ENCODE measurements at places on chromosomes 11 and 22. TPM values are rescaled to one million over a fixed set of nuclear protein-coding genes. Genes with fewer than 3 reads are reported as not detected.

The BEST1 gene
- total RNA-seq = 0.89 TPM

- H3K27ac ChIP-seq = no peak overlapping the region
- H3K4me1 ChIP-seq = no peaks in the 10 kb centered on the region
- no peaks in the 10 kb centered on the region for H3K27me3 ChIP-seq
- H3K36me3 ChIP-seq = no peaks in the 10 kb centered on the region
- H3K4me3 ChIP-seq = no peak overlapping the region
Measured at GRCh38 chr22:44956840-44957767, 52.7 kb downstream of the PHF21B start.

The GLYATL2 gene
- total RNA-seq = not detected

GRCh38 chr11:465896-466530 is 15.9 kb downstream of the PTDSS2 start:
- DNase-seq = no peak
- H3K27me3 ChIP-seq = no peaks in the 10 kb centered on the region
- H3K36me3 ChIP-seq = no peaks in the 10 kb centered on the region
- no peak overlapping the region for H3K4me3 ChIP-seq

GRCh38 chr11:36012979-36013378 is 69.1 kb downstream of the LDLRAD3 start:
- peaks cover 3% of the 10 kb centered on the region for H3K4me1 ChIP-seq
- H3K27me3 ChIP-seq = no peaks in the 10 kb centered on the region
- DNase-seq = no peak
- H3K36me3 ChIP-seq = no peaks in the 10 kb centered on the region
- H3K27ac ChIP-seq = no peak overlapping the region

- no peaks in the 10 kb centered on the region for H3K27me3 ChIP-seq
- no peaks in the 10 kb centered on the region for H3K36me3 ChIP-seq
- H3K4me3 ChIP-seq = no peak overlapping the region
- H3K4me1 ChIP-seq = no peaks in the 10 kb centered on the region
Measured at GRCh38 chr11:72553706-72554105, 119.4 kb upstream of the CLPB start.

GRCh38 chr11:64458997-64459396 is 100.0 kb downstream of the RPS6KA4 start:
- H3K27ac ChIP-seq = no peak overlapping the region
- H3K4me3 ChIP-seq = no peak overlapping the region
- H3K27me3 ChIP-seq = no peaks in the 10 kb centered on the region
- no peaks in the 10 kb centered on the region for H3K4me1 ChIP-seq

DNA sequence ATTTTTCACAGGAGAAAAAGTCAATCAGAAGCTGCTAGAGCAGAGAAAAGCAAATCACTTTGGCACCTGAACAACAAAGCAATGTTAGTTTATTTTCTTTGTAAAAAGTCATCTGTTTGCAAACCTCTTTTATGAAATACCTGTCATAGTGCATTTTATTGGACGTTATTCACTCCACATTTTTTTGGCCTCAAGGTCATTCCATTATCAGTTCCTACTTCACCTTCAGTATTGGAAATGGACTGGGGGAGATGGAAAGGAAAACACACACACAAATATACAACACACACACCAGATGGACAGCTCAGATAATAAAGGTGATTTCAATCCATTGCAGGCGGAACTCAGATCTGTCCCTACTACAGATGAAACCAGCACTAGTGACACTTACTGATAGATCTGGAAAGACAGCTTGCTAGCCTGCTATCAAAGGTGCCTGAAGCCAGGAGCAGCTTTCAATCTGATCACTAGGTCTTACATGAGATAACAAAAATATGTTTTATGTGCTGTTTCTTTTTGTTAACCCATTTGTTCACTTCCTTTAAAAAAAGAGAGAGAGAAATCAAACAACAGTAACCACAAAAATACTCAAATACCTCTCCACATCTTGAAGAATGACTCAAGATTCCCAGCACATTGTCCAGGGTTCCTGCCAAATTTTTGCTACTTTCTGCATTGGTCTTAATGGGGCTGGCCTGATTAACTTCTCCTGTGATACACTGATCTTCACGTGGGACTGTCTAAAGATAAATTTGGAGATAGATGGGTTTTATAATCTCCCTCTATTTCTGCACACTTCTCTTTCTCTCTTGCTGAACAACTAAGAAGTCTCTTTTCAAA is 844.3 kb upstream of the TENM4 start:
- no peak overlapping the region for H3K4me3 ChIP-seq
- H3K36me3 ChIP-seq = no peaks in the 10 kb centered on the region
- no peaks in the 10 kb centered on the region for H3K27me3 ChIP-seq
- DNase-seq = no peak

DNA sequence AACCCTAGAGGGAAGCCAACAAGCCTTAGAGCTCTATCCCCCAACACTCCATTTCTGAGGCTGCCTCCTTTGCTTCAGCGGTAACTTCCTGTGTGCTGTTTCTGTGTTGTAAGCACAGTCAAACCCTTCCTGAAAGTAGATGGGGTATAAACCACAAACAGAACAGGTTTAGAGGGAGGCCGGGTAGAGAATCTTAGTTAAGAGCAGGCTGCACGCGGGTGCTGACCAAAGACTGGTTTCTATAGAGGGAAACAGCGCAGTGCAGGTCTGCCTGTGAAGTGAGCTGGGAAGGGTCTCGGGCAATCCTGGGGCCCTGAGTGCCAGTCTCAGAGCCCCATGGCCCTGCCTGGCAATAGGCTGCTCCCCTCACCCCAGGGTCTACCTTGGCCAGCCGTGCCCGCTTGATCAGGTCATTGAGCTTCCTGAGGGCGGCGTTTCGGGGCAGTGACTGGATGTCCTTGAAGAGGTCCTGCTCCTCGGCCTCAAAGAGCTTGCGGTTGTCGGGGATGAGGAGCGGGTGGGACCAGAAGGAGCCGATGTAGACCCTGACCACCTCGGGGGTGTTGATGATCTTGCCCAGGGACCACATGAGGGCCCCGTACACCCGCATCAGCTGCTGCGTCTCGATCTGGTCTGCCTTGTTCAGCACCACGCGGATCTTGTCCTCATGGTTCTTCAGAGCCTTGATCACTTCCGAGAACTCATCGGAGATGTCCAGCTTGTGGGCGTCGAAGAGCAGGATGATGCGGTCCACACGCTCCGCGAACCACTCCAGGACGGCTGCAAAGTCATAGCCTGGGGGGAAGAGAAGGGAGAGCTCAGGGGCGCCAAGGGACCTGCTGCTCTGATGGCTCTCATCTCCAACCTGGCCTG is 15.3 kb upstream of the CDC42BPG start:
- H3K36me3 ChIP-seq = no peaks in the 10 kb centered on the region
- H3K27ac ChIP-seq = no peak overlapping the region
- DNase-seq = peak; percentile 66
- no peaks in the 10 kb centered on the region for H3K27me3 ChIP-seq
- H3K4me1 ChIP-seq = peaks cover 12% of the 10 kb centered on the region

GRCh38 chr22:43269246-43269645 is 73.9 kb downstream of the SCUBE1 start:
- no peak overlapping the region for H3K27ac ChIP-seq
- no peaks in the 10 kb centered on the region for H3K36me3 ChIP-seq
- no peaks in the 10 kb centered on the region for H3K27me3 ChIP-seq
- DNase-seq = no peak

GRCh38 chr11:62505059-62505439 is 41.6 kb downstream of the AHNAK start:
- no peak for DNase-seq
- no peaks in the 10 kb centered on the region for H3K36me3 ChIP-seq
- peaks cover 3% of the 10 kb centered on the region for H3K27me3 ChIP-seq
- H3K4me3 ChIP-seq = peak overlapping the region; percentile 20
- no peak overlapping the region for H3K27ac ChIP-seq

DNA sequence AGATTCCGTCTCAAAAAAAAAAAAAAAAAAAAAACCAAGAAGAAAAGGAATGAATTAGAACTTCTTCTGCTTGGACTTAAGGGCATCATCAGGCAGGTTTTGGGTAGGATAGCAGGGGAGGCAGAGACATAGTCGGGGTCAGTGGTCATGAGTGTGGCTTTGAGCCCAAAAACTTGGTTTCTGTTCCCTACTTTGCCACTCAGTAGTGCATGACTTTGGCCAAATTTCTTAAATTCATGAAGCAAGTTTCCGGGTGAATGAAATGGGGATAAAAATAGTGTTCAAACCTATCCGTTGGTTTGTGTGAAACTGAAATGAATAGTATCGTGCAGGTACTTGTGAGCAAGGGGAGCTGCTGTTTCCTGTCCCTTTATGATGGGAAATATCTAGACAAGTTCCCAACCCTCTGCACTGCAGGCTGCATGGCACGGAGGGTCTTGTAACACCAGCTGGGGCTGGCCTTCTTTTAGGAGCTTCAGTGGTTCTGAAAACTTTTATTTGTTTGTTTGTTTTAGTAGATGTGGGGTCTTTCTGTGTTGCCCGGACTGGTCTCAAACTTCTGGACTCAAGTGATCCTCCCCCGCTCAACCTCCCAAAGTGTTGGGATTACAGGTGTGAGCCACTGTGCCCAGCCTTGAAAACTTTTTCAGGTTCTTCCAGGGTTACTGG is 18.4 kb downstream of the NEAT1 start:
- DNase-seq = no peak
- peaks cover 23% of the 10 kb centered on the region for H3K4me1 ChIP-seq
- H3K4me3 ChIP-seq = no peak overlapping the region
- H3K27ac ChIP-seq = no peak overlapping the region
- H3K36me3 ChIP-seq = peaks cover 66% of the 10 kb centered on the region
- no peaks in the 10 kb centered on the region for H3K27me3 ChIP-seq

The KBTBD4 gene
- total RNA-seq = 8.9 TPM

The TRIM49 gene
- total RNA-seq = not detected

The CCDC134 gene
- total RNA-seq = 5.1 TPM

DNA sequence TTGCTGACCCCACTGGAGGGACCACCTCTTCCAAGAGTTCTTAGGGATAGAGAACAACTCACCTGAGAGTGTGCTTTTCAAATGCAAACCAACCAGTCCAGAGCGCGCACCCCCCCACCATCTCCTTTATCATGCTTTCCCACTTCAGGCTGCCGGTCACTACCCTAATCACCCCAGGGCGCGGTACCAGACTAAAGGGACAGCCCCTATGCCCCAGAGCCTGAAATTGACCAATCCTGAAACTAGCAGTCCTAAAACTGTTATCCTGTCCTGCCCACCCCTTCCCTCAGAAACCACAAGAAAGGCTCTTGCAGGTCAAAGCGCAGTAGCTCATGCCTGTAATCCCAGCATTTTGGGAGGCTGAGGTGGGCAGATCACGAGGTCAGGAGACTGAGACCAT is 37.0 kb downstream of the NEAT1 start:
- H3K36me3 ChIP-seq = no peaks in the 10 kb centered on the region
- no peaks in the 10 kb centered on the region for H3K27me3 ChIP-seq
- no peak for DNase-seq
- no peaks in the 10 kb centered on the region for H3K4me1 ChIP-seq

GRCh38 chr11:102530558-102530957 is at the start of gene MMP7:
TSS of gene MMP7 (minus strand) at chr11:102530747. CDS start at chr11:102530700, 47 bp downstream.
- peak within 1 kb of the TSS; percentile 54 for H3K27ac ChIP-seq
- H3K36me3 ChIP-seq = no peaks in the 10 kb centered on the region
- no peaks in the 10 kb centered on the region for H3K27me3 ChIP-seq
- no peak for DNase-seq
- H3K4me1 ChIP-seq = no peaks in the 10 kb centered on the region

- no peaks in the 10 kb centered on the region for H3K27me3 ChIP-seq
- H3K36me3 ChIP-seq = peaks cover 9% of the 10 kb centered on the region
- H3K4me3 ChIP-seq = no peak overlapping the region
Measured at GRCh38 chr22:20444325-20444724, 6.7 kb upstream of the SCARF2 start.

The MGAT3 gene
- total RNA-seq = 2.7 TPM

The CSTF3 gene
- 5.0 TPM for total RNA-seq

The STK33 gene
- total RNA-seq = 6.0 TPM

- no peak overlapping the region for H3K27ac ChIP-seq
- no peaks in the 10 kb centered on the region for H3K27me3 ChIP-seq
- H3K36me3 ChIP-seq = no peaks in the 10 kb centered on the region
- DNase-seq = no peak
- no peaks in the 10 kb centered on the region for H3K4me1 ChIP-seq
- H3K4me3 ChIP-seq = no peak overlapping the region
Measured at GRCh38 chr11:44192462-44193100, 97.1 kb downstream of the EXT2 start.

The OR56A1 gene
- not detected for total RNA-seq

DNA sequence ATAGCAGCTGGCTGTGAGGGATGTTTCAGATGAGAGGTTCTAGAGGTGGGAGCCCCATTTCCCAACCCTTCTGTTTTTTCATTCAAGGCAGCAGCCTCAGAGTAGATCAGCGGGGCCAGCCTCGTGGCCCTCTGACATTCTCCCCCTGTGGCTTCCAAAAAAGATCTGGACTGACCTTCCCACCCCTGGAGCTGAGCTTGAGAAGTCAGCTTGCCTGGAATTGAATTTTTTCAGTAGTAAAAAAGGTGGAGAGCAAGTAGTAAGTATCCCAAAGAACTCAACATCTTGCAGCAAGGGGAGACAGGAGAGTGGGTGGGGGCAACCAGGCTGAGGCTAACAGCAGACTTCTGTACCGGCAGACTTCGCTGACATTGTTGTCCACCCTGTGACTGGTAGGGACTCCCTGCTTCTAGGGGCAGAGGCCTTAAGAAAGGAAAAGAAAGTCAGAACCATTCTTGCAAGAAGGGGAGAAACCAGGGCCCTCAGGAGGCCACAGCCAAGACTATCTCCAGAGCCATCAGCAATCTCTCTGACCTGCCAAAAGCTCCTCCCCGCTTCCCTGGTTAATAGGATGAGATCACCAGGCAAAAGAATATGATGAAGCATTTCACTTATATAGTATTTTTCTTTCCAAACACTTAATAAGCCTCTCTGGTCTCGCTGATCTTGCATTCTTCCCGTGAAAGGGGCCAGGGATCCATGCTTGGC is 2.0 kb upstream of the GRIK4 start:
- no peaks in the 10 kb centered on the region for H3K4me1 ChIP-seq
- no peak overlapping the region for H3K4me3 ChIP-seq
- H3K27ac ChIP-seq = no peak overlapping the region
- H3K36me3 ChIP-seq = no peaks in the 10 kb centered on the region
- peaks cover 4% of the 10 kb centered on the region for H3K27me3 ChIP-seq

DNA sequence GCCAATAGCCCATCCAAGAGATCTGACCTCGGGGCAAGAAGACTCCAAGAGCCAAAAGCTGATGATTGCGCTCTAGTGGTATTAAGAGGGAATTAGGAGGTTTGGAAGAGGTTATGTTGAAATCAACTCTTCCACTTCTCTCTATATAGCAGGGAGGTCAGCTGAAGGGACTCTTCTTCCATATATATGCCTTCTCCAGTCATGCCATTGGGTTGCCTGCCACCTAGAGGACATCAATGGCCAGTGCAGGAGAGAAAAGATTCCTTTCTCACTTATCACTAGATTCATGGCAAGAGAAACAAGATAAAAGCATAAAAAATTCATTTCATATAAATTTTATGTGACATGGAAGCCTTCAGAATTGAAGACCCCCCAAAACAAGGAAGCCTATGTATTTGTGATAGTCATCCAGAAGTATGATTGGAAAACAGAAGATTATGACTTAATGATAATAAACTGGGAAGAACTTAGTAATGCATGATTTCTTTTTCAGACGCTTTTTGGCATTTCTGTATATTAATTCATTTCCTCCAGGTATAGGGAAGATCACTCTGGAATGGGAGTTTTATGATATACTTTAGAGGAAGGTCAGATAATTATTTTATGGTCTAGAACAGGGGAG is 435.1 kb upstream of the DDI1 start:
- H3K27me3 ChIP-seq = no peaks in the 10 kb centered on the region
- no peak overlapping the region for H3K4me3 ChIP-seq
- DNase-seq = no peak
- no peaks in the 10 kb centered on the region for H3K36me3 ChIP-seq

The RASL10A gene
- total RNA-seq = 0.61 TPM

GRCh38 chr11:47488111-47488510 is 39.2 kb upstream of the RAPSN start:
- H3K4me1 ChIP-seq = peaks cover 7% of the 10 kb centered on the region
- DNase-seq = no peak
- peaks cover 32% of the 10 kb centered on the region for H3K36me3 ChIP-seq
- H3K4me3 ChIP-seq = no peak overlapping the region
- peak overlapping the region; percentile 61 for H3K27ac ChIP-seq
